Stimulated activated CD8-positive, alpha-beta memory T cell treated with anti-CD3 and anti-CD28 coated beads, Interleukin-7, amount 100 ng/mL, for 1 hour (primary cell): ENCODE measurements at places on chromosomes 4 and X.

DNA sequence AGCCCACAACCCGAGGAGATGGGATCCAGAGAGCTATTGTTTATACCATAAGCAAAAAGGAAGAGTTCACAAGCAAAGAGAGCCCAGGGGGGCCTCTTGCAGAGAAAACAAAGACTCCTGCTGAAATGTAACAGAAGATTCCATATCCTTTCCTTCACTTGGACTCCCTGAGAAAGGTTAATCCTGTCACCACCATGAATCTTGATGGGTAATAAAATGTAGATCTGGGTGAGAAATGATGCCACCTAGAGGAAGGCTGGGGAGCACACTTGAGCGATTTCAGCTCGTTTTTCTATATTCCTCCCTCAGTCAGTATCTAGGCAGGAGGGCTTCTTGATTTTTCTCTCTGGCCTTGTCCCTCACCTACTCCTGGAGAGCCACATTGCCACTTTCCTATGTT, 10.2 kb upstream of the KCNE5 start:
- DNase-seq: no peak

GRCh38 chr4:78518561-78518960, 33.0 kb upstream of the ANXA3 start:
- DNase-seq: no peak

DNA sequence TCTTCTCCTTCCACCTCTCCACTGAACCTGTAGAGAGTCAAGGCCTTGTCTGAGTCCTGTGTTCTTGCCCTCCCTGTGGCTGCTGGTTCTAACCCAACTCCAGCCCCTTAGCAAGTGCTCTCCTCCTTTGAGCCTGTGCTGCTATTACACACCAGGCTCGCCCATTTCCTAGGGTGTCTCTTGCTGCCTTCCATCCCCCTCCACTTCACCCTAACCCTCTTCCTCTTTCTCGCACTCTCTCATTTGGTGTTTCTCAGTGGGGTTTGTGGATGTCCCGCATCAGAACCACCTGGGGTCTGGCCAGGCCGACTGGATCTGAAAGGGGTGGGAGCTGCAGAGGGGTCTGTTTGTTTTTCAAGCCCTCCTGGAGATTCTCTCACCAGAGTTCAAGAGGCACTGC, 156.7 kb downstream of the SPRY1 start:
- DNase-seq: no peak

GRCh38 chrX:110863883-110864282, 68.3 kb upstream of the CHRDL1 start:
- DNase-seq: no peak

GRCh38 chr4:40587826-40588225, 41.8 kb downstream of the RBM47 start:
- no peak for DNase-seq

- no peak for DNase-seq
Observed at GRCh38 chr4:42555828-42556227, 101.1 kb downstream of the ATP8A1 start.
